ENCODE measurements at places on chromosomes 16 and 17.

GRCh38 chr16:12546918-12547607 lies 256.6 kb downstream of the CPPED1 start:
- DNase-seq, result no peak

DNA sequence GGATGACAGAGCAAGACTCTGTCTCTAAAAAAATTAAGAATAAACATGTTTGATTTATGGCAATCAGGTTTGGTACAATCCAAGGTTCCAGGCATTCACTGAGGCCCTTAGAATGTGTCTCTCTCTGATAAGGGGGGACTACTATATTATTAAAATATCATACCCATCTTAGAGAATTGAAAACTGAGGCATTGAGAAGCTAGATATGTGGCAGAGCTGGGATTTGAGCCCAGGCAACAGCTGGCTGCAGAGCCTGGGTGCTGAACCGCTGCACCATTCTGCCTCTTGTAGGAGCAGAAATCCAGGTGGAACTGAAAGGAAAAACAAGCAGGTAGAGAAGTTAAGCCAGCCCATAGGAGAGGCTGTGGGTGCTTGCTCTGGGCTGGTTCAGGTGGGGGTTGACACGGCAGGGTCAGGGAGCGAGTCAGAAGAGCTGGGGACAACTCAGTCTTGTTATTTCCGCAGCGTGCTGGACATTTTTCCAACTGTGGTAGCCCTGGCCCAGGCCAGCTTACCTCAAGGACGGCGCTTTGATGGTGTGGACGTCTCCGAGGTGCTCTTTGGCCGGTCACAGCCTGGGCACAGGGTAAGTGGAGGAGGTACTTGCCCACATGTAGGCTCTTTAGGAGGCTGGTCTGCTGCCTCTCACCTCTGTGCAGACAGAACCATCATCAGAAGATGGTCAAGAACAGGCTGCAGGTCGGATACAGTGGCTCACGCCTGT lies 62.5 kb downstream of the WIPI1 start:
- DNase-seq, result no peak

- DNase-seq, result peak; percentile 58
Observed at GRCh38 chr17:65359016-65359415, 202.4 kb downstream of the AXIN2 start.

DNA sequence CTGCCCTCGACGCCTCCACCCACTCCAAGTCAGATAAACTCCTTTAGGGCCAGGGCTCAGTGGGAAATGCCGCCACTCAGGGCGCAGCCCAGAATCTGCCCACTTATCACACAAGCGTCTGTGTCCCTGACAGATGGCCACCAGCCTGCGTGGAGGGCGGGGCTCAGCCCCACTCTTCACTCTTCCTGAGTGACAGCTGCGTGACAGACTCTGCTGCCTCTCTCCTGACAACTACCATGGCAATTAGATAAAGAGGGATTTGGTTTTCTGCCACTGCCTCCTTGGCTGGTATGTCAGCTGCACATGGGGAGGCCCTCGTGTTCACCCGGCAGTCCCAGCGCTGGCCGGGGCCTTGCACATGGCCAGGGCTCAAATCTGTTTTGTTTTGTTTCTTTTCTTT lies 96.2 kb downstream of the RTN4RL1 start:
- no peak for DNase-seq

DNA sequence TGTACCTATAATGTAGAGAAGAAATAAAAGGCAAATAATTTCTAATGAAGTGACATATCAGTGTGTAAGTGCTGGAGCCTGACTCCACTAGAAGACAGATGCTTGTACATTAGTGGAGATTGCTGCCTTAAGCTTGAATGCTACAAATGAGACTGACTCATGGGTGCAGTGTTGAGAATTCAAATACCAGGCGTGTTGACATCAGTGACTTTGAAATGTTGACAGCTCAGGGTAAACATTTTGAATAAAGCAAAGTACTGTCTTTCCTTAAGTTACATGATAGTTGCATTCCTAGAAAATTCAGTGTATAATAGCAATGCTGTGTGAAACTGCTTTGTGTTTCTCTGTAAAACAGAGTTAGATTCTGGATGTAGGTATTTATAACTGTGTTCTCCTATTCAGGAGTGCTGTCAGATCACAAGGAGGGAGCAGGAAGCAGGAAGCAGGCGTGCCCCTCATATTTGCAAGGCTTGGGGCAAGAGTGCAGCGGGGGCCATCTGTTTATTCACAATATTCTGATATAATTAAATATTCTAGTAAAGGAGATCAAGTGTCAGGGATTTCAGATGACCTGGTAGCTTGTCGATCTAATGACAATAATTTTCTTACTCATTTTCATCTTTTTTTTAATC lies 119.0 kb downstream of the SPECC1 start:
- DNase-seq, result peak; percentile 7

DNA sequence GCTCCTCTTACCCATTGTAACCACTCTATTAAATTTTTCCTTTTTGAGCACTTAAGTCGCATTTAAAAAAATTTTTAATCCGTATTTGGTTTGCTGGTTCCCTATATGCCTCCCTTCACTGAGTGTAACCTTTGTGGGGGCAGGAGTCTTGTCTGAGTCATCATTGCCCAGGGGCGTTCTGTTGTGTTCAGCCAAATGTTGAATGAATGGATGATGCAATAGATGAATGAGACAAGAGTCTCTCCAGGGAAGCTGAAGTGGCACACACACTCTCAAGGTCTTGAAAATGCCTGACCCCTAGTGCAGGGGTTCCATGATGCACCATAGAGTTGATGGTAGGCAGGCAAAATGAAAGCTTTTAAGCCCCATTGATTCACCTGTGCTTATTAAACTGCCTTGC lies 123.0 kb upstream of the RBFOX1 start:
- no peak for DNase-seq
